ENCODE measurements at places on chromosomes 5 and 9.
A peak's percentile ranks its signal among the peaks of the same experiment; 100 is the strongest.

DNA sequence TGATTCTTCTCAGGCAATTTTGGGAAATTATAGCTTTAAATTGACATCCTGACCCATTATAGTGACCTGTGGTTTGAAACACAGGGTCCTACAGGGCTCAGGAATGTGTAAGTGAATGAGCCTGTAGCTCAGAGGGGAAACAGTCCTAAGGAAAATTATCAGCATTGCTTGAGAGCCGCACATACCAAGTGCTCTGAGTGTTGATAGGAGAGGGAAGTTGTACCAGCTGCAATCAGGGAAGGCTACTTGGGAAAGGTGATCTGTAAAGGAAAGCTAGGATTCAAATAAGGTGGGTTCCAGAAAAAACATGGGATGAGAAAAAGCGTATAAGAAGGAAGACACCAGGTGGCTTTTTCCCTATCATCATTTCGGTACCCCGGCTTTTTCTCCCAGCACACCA is 4.4 kb upstream of the SLC25A51 start:
- no peak for DNase-seq

DNA sequence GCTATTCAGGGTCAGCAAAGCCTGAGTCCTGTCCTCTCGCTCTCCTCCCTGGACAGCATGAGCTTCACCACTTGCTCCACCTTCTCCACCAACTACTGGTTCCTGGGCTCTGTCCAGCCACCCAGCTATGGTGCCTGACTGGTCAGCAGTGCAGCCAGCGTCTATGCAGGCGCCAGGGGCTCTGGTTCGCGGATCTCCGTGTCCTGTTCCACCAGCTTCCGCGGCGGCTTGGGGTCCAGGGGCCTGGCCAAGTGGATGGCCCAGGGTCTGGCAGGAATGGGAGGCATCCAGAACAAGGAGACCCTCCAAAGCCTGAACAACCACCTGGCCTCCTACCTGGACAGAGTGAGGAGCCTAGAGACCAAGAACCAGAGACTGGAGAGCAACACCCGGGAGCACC is 8.6 kb downstream of the NIPBL start:
- no peak for DNase-seq

DNA sequence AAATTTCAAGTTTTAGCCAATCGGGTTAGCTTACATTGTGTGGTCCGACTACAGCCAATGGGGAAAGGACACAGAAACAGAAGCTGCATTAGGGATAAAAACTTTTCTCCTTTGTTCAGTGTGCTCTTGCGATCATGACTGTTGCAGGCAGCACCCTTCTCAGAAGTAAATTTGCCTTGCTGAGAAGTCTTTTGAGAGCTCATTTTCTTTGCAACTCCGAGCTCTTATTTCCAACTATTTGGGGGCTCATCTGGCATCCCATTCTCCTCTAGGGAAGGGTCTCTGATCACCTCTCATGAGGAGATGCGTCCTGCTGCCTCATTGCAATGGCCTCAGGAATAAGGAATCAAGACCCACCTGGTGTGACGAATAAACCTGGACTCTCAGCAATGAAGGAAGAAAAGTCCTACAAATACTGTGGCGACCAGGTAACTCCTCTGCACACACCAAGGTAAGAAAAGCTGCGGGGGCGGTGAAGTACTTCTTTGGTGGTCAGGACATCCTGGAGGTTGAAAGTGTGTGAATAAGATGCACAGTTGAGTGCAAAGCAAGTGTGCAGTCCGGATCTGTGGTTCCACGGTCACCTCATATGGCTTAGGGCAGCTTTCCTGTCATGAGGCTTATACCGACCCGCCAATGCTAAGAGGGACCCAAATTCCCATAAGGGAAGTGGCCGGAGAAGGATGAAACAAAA is 20.4 kb downstream of the CNOT8 start:
- DNase-seq: no peak

DNA sequence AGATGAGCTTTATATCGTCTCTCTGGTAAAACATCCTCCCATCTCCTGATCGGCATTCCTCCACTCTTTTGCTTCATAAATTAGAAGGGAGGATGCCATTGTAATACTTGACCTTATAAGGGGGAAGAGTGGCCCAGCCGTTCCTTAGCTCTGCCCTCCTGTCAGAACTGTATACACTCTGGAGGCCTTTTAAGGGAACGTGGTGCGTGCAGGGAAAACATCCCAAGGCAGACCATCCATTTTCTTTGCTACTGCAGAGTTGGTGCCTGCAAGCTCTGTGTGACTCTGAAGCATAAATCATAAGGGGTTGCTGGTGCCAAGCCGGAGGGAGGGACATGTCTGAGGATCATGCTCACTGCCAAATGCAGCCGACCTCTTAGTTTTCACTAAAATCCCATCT is 90.4 kb downstream of the PGM5 start:
- no peak for DNase-seq

DNA sequence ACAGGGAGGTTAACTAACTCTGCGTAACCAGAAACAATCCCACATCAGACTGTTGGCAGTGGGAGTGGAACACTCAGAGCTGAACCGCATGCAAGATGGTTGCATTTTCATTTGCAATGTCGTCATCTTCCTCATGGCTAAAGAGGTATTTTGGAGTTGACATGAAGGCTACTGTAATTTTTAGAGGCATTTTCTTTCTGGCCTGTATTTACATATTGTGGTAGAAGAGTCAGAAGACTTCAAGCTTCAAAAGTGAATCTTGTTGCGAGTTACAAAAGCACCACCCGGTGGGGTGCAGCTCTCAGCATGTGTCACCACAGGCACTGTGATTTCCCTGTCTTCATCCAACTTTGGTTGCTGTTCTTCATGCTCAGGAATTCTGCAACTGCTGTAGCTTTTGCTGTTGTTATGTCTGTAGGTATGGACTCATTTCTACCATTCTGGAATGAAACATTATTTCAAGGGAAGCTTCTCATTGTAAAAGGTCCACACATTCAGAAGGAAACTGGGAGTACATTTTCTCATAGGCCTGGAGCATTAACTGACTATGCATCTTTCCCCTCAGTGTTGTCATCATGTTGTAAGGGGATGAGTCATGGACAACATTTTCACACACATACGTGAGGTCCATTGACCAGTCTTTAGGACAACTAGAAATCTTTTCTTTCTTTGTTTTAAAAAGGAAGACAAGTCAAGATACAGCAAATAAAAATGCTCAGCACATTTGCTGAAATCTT is 35.4 kb upstream of the GDNF start:
- no peak for DNase-seq

DNA sequence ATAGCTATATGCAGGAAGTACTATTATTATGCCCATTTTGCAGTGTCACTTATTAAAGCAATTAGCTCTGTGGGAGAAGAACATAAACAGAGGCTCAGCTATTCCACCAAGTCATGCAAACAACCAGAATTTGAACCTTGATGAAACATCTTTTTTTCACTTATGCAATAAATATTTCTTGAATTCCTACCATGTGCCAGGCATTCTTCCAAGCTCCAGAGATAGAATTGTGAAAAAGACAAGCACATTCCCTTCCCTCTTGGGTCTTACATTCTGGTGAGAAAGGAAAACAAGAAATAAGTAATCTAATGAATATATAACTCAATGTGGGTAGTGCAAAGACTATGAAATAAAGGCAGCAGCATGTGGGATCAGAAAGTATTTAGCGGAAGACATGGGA is 32.1 kb upstream of the ADRB2 start:
- DNase-seq: peak; percentile 54

GRCh38 chr5:169886033-169886432 is 94.3 kb downstream of the INSYN2B start:
- no peak for DNase-seq

DNA sequence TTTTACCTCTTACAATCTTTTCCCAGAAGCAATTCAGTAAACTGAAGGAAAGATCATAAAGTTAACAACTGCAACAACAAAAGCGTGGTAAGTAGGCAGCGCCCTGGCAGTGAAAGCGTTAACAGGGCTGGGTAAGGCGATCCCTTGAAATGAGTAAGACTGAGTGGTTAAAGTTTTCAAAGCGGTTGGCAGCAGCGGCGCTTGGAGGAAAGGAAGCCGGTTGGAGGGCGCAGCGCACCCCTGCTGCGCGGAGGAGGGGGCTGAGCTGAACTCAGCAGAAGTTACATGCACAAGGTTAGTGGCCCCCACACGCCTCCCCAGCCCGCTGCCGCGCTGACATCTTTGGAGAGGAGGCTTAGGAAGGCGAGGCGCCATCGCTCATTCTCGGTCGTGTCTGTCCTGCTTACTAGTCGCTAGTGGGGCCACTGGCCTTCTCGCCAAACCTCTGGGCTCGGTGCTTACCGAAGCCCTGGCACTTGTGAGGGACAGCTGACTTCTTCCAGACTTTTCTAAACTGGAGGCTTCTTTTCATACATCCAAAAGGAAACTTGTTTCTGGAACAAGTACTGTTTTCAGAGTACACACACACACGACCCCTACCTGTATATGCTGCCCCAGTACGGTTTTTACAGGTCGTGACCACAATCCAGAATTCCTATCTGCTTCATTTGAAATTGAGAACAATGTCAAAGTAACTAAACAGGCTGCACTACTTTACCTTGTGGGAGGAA is at the start of gene SH3RF2:
Gene SH3RF2 (plus strand): TSS at position 178 of the 731 bp plus-strand sequence. CDS start 1,351 bp downstream, outside the sequence.
- DNase-seq: no peak

GRCh38 chr5:165152058-165152457 is 1646.6 kb downstream of the MAT2B start:
- no peak for DNase-seq

DNA sequence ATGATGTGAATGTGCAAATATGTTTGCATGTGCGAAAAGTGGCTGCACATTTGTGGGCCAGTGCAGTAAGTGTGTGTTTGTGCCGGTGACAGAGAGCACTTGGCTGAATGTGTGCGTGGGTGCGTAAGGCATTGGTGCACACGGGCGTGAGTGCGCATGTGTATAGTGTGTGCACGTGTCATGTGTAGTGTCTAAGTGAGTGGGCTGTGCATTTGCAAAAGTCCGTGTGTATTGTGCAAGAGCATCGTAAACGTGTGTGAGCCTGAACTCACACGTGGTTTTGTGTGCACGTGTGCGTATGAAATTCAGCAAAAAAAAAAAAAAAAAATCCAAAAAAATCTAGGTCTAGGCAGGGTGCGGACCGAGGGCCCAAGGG is 6.5 kb upstream of the EBF1 start:
- DNase-seq: no peak

DNA sequence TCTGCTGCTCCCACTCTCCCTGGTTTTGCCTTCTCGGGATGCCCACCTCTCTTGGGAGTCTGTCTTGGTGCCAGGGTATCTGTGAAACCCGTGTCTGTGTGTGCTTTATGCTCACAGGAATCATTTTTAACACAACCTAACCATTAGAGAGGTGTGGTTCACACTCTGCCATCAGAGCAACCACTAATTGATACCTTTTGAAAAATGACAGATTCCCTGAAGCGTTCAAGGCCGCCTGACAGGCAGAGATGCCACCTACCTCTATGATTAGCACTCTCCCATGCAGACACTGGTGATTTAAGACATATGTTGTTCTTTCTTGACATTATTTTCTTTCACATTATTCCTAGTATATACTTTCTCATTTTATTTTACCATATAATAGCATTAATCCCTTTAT is 207.3 kb upstream of the SGCD start:
- no peak for DNase-seq

DNA sequence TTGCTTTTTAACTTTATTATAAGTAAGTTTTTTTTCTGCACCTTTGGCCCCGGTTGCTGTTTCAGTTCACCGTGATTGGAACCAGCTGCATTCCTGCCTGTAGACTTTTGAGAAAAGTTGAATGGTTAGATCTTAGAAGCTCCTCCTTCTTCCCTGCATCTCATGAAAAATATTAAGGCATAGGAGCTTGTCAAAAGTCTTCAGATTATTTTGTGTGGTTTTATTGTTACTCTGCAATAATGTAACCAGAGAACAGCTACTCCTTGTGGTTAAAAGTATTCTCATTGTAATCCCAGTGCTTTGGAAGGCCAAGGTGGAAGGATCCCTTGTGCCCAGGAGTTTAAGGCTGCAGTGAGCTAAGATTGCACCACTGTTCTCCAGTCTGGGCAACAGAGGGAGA is 3.3 kb upstream of the SLC2A8 start:
- DNase-seq: peak; percentile 4

DNA sequence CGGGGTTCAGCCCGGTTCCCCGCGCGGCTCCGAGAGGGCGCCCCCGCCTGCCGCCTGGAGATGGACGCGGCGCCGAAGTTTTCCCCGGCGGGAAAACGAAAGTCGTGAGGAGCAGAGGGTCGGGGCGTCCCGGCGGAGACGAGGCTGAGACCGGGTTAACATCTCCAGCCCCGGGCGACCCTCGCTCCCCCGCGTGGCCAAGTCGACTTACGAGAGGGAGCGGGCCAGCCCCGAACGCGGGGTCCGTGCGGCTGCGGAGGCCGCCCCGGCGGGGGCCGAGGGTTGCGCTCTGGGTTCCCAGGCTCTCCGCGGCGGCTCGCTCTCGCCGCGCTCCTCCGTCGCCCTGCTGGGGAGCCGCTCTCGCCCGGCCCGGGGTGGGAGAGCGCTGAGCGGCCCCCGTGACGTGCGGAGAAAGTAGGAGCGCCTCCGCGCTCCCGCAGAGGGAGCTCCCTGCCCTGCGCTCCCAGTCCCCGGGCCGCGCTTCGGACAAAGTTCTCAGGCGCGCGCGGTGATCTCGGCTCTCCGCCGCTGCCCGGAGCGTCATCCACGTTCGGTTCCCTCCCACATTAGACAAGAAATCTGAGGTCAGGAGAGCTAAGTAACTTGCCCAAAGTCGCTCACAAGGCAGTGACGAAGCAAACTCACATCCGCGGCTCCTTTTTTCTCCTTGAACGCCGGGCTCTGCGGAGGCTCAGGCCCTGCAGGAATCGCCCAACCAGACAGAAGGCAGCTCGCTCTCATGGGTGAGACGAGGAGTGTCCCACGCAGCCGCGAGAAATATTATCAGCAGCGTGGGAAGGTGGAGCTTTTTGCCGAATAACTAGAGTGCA is 1.2 kb upstream of the GCNT4 start:
- DNase-seq: no peak

DNA sequence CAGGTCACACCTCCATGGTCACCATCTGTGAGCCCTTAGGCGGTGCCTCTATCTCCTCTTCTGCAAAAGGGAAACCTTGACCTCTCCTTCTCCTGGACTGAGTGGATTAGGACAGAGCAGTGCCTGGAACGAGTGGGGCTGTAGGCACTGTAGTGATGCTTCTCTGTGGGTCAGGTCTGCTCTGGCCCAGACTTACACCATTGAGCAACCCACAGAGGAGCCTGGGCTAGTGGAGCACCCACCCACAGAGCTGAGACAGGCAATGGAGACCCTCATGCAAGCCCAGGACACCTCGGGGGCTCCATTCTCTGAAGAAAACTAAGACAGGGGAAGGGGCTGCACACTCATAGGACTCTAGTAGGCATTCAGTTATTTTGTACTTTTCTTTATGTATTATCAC is 400.6 kb downstream of the GADD45G start:
- DNase-seq: no peak

- peak; percentile 58 for DNase-seq
These were observed 42.5 kb downstream of the ITGA2 start for GRCh38 chr5:53031695-53032096.

DNA sequence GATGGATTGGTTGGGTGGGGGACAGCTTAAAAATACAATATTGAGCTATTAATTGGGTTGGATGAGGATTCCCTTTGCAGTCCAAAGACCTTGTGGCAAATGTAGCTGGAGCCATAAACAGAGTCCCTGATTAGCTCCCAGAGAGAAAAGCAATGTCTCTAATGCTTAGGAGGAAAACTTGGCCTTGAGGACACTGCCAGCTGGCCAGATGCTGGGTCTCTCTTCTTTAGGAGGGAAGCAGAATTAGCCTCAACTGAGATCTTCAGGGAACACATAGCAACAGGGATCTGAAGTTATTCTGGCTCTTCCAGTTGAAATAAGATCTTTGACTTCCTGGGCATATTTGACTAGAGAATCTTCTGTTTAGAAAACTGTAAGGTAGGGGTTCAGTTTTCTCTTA is 121.7 kb upstream of the WWC1 start:
- no peak for DNase-seq
